ENCODE measurements at places on chromosomes 5 and 9.

DNA sequence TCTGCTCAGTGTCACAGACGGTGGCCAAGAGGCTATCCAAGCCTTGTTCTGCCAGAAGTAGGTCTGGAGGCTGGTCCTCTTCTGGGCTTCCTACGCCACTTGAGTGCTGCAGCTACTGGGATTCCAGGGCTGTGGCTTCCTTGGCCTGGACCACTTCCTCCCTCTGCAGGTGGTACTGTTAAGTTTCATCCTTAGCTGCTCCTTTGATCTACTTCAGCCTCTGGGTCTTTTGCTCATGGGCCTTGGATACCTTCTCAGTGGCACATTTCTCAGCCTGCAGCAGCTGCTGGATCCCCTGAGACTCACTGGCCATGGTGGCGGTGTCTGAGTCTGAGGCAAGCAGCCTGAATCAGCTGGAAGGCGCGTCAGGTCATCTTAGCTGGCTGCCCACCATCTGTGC, 10.3 kb downstream of the CNOT8 start:
- DNase-seq: no peak

DNA sequence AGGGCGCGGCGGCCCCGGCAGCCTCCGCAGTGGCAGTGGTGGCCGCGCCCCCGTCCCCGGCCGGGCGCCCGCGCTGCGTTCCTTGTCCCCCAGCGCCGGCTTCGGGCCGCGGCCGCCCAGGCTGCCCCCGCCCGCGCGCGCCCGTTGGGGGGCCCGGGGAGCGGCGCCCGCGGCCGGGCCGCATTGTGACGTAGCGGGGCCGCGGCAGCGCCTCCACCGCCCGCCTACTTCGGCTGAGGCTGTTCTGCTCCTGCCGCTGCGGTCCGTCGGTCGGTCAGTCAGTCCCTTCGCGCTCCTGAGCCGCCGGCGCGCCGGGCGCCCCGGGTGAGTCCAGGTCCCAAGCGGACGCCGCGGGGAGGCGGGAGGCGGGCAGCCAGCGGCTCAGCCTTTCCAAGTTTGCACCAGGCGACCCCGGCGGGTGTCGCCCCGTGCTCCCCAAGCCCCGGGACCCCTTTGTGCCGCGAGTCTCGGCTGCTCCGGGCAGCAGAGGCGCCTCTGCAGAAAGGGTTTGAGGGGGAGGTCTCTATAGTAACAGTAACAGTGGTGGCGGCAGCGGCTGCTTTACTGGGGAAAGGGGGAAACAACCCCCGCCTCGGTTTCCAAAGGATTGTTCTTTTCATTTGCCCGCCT, at the start of gene SNCAIP:
Gene SNCAIP, plus strand, starts transcription at position 277 of the 630 bp plus-strand sequence. CDS start 78,898 bp downstream, outside the sequence.
- no peak for DNase-seq

- no peak for DNase-seq
Observed at GRCh38 chr9:7123743-7124142, 366.0 kb downstream of the KDM4C start.

DNA sequence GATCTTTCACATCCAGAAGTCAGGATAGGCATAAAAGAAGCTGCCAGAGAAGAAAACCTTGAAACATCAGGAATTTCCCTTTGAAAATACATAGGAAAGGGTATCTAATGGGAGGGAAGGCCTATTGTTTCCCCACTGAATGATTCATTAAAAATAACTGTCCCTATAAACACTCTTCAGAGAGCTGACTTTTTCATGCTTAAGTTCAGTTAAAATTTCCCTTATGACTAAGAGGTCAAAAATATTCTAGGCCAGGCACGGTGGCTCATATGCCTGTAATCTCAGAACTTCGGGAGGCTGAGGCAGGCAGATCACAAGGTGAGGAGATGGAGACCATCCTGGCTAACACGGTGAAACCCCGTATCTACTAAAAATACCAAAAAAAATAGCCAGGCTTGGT, 499.5 kb downstream of the ENC1 start:
- no peak for DNase-seq

DNA sequence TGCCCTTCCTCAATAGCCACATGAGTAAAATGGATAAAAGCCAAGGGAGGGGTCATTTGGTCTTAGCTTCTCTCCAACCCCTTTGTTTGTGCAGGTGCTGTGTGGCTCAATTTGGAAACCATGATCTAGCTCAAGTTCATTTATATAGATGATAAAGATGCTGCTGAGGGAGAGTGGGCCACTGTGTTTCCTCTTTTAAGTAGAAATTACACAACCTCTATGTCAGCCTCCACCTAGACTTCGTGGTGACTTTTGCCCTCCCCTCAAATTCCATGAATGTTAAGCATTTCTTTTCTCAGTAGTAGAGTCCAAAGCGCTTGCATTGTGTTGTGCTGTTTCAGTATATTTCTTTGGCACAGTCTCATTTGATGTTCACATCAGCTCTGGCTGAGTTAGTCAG, 241.4 kb downstream of the ARHGAP26 start:
- no peak for DNase-seq

GRCh38 chr9:109307380-109308240, 13.2 kb downstream of the EPB41L4B start:
- no peak for DNase-seq

GRCh38 chr9:116156621-116157314, 3.2 kb downstream of the PAPPA start:
- no peak for DNase-seq

DNA sequence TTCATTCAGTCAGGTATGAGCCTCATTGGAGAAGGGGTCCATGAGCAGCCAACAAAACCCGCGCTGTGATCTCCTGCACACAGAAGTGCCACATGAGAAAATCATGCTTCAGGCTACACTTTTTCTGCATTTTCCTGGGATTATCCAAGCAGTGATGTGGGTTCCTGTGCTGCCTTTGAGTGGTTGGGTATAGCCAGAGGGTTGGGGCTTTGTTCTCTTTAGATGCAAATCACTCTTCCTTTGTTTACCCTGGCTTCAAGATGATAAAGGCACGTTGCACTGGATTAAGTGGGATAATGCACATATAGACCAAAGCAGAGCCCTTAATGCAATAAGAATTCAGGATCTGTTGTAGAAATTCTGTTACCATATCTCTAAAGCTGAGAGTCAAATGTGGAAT, 18.7 kb downstream of the ECM2 start:
- DNase-seq: no peak

DNA sequence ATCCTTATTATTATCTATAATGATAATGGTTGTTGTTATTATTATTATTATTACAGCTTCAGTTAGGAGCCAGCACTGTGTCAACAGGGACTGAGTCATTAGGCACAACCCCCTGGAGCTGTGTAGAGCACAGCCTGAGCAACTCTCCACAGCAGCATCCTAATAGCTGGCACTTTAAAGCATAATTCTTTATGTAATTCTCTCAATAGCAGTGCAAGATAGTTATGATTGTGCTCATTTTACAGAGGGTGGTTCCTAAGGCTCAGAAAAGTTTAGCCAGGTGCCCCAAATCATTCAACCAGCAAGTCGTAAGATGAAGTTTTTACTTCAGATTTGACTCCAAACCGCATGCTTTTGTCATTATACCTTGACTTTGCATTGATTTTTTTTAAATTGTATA, 390.3 kb downstream of the ANXA1 start:
- DNase-seq: no peak

- no peak for DNase-seq
Observed at GRCh38 chr5:5932824-5933223, 445.5 kb downstream of the MED10 start.

- no peak for DNase-seq
Observed at GRCh38 chr5:108201721-108202120, 180.2 kb downstream of the FBXL17 start.

DNA sequence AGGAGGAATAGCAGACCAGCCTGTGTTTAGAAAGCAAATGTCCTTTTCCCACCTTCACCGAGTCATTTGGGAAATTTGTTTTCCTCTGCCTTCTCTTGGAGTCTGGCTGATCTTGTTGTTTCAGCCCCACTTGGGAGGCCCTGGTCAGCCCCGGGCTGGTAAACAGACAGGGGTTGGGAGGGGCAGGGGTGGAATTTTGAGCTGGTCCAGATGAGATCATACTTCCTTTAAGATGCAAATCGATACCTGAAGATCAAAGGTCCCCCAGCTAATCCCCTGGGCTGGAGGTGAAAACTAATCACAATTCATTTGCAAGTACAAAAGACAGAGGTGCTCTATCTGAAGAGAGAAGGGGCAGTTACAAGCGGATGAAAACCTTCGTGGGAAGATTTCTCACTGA, 118.4 kb downstream of the PAPPA start:
- DNase-seq: no peak

- no peak for DNase-seq
Observed at GRCh38 chr9:9557804-9558334, 1054.9 kb downstream of the PTPRD start.

GRCh38 chr5:61440596-61440995, 108.5 kb downstream of the ZSWIM6 start:
- no peak for DNase-seq

DNA sequence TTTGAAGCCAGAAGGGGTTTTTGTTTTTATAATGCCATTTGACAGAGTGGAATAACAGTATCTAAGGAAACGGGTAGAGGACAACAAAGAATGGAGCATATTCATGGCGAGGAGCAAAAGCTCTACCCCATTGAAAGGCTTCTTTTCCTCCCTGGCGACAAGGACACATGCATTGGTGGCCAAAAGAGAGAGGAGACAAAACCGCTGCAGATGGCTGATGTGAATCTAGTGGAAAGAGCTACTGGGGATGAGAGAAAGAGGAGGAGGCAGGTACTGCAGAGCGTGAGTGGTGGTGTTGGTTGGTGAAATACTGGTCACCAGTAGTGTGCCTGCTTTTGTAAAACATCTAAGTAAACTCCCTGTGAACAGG, 491 bp downstream of the APC start:
- DNase-seq: no peak

- DNase-seq: no peak
Observed at GRCh38 chr5:155211764-155212163, 198.2 kb downstream of the KIF4B start.

DNA sequence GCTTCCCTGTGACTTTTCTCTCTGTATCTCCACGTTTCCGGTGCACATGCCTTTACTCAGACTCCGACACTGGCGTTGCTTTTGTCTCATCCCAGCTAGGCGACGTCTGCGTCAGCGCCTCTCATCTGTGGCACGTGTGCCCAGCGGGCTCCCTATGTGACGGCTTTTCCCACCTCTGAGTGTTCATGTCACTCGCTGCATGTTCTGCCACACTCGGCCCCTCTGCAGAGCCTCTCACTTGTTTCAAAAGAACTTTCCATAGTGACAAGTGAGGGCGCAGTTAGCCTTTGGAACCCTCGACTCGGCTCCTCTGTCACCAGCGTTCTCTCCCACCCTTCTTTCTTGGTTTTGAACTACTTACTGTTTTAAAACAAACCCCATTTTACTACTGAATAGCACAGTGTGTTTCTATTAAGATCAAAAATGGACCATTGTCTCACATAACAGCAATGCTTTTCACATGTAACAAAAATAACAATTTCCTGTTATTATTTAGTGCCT, 113.4 kb upstream of the CACNA1B start:
- DNase-seq: no peak

- no peak for DNase-seq
Observed at GRCh38 chr5:150184990-150185912, 4.6 kb upstream of the SLC6A7 start.

GRCh38 chr5:169467041-169467771, 116.4 kb upstream of the SPDL1 start:
- no peak for DNase-seq

- DNase-seq: no peak
Observed at GRCh38 chr5:143142596-143143435, 260.7 kb downstream of the NR3C1 start.

DNA sequence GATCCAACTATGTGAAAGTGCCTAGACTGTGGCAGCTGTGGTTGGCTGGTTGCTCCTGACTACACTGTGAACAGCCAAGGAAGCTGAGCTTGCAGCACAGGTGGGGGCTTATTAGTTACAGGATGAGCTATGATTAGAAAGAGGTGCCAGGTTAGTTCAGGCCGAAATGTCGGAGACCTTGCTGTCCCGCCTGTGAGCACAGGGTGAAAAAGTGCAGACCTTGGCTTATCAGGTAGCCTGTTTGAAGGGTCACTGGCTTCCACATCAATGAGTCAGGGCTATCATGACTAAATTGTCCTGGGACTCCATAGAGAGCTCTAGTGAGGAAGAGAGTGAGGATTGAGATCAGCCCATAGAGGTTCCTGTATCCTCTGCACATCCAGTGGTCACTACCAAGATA, 114.3 kb upstream of the PLPPR1 start:
- no peak for DNase-seq

DNA sequence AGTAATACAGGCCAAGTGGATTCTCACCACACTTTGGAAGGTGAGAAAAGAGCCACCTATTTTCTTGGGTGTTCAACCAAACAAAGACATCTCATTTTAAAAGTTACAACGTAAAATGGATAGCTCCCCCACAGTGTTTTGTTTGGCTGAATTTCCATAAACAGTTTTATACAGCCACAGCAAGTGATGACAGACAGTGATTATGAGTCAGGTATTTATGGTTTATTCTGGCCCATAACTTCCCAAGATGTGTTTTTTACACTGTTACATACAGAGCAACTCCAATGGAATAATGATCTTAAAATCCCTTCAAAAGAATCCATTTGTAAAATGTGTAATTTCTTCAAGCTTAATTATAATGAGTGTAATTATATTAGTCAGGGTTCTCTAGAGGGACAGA, 421.3 kb downstream of the TLE1 start:
- no peak for DNase-seq

DNA sequence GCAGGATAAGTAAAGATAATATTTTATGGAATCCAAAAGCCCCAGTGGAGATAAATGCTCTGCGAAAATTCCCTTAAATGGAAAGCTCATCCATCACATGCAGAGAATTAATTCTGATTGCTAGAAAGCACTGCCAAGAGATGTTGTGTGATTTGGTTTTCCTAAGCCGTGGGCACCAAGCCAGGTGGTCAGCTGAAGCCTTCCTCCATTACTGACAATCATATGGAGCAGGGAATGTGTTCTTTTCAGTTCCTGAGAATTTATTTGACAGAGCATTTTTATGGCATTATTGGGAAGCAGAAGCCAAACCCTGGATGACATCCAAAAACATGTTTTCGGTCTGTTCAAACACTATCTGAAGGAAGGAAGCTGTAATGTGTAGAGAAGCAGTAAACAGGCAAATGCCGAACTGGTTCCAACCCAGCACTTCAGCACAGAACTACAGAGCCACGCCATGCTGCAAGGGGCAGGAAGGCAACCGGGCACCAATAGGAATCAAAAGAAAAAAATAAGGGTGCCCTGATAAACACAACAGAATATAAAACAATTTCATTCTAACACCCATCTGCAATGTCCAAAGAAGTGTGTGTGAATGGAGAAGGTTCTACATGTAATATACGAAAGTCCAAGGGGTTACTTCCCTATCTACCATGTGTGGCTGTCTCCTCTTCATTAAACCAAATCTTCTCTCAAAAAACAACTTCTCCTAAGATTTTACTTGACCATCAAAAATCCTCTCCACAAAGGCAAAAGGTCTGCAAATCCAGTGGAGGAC, 12.3 kb downstream of the ARSB start:
- DNase-seq: no peak

GRCh38 chr5:148957591-148958202, 105.2 kb downstream of the SH3TC2 start:
- peak; percentile 13 for DNase-seq

GRCh38 chr5:125056671-125057485, 310.4 kb upstream of the ZNF608 start:
- no peak for DNase-seq

- DNase-seq: no peak
Observed at GRCh38 chr9:121598167-121598964, 53.1 kb upstream of the DAB2IP start.

Data from activated effector memory CD4-positive, alpha-beta T cell treated with Interleukin-2 at 50 U/mL for 16 hours (primary cell).